Left hindlimb (tissue), 1 donor: ENCODE measurements at places on chromosomes 13 and 19.

DNA sequence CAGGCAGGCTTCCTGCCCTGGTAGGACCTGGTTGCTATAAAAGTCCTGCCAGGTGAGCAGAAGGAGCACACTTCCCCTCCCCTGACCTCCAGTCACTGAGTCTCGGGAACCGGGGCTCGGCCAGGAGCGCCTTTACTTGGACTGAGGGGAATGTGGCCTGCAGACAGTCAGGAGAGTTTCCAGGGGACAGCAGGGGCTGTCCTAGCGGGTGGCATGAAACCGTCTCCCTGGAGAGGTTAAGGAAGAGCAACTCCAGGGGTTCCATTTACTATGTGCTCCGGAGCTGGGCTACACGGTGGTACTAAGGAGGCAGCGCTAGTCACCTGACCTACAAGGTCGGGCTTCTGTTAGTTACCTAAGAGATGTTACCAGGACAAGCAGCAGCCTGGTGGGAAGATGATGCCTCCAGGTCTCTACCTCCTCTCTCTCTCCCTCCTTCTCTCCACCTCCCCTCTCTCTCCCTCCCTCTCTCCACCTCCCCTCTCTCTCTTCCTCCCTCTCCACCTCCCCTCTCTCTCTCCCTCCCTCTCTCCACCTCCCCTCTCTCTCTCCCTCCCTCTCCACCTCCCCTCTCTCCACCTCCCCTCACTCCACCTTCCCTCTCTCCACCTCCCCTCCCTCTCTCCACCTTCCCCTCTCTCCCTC is 4.1 kb upstream of the CNOT3 start:
- peak; percentile 74 for DNase-seq

- DNase-seq, result no peak
Observed at GRCh38 chr19:6586056-6586455, 4.9 kb downstream of the CD70 start.

DNA sequence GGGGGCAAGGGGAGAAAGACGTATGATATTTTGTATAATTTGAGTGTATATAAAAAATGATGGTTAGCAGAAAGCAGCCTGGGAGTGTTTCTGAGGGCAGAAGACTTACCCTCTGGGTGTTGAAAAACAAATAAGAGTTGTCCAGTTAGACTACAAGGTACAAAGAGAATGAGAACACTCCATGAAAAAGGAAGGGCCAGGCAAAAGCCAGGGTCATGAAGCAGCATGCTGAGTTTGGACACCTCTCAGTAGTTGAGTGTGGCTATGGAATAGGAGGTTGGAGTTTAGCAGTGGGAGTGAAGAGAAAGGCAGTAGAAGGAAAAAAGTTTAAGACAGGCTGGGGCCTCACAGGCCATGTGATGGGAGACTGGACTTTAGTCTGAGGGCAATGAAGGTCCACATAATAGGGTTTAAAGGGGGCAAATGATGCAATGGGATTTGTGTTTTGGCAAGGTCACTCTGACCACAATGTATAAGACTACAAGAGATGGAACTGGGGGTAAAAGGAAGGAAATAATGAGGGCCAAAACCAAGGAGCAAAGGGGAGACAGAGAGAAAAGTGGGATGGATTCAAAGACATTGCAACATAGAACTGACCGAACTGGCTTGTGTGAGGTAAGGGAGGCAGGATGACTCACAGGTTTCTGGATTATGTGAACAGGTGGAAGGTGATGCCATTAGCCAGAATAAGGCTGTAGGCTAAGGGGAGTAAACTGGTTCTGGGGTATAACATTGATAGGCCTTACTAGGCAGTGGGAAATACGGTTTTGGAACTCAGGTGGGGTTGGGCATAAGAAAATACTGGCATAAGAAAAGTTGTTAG is 76.6 kb downstream of the SERP2 start:
- DNase-seq, result no peak

GRCh38 chr19:47438793-47439220 is 19.5 kb upstream of the MEIS3 start:
- DNase-seq, result no peak

DNA sequence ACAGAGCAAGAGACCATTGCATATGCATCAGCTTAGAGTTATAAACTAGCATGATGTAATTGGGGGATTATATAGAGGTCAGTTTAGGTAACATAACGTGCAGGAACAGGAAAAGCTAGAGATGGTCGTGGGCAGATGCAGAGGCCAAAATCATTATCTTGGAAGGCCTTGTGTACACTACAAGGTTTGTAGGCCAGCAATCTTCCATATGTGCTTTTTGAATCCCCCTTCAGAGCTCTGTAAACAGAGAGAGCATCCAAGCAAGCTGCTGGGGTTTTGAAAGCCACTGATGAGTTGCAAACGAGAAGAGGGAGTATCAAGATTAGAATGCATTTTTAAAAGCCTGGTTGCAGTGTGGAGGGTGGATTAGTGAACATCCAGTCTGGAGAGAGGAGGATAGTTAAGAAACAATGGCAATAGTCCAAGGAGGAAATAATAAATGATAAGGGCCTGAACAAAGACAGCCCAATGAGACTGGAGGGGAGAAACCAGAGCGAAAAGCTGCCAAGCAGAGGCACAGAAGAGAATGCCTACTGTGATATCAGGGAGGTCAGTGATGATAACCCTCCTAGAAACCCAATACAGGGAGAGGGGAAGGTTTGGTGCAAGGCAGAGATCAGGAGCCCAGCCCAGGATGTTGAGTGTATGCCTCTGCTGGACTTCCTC is 109.6 kb downstream of the ZAR1L start:
- no peak for DNase-seq

GRCh38 chr13:65090186-65090585 is 2139.9 kb downstream of the PCDH9 start:
- DNase-seq, result peak; percentile 29

DNA sequence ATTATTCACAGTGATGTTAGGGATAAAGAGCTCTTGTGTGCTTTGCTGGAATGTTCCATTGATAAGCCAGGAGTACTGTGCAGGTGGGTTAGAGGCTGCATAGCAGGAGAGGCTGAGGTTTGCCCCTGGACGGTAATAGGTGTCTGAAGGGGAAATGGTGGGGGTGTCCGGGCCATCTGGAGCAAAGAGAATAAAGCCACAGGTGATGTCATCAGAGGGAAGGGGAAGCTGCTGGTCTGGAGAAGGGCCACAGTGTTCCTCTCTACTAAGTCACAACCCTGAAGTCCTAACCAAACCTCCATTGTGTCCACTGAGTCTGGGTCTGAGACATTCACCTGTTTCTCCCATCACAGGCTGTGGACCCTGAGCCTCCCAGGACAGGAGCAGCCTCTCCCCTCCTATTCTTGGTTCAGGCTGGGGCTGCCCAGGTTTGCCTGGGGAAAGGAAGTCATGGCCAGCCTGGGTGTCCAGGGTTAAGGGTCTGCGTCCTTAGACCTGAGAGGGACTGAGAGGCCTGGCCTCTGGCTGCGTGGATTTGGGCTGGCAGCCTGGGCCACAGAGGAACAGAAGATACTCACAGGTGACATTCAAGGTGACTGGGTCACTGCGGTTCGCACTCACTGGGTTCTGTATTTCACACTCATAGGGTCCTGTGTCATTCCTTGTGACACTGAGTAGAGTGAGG is 6.8 kb downstream of the CEACAM1 start:
- no peak for DNase-seq
